ENCODE measurements at places on chromosomes 5 and 9.

- DNase-seq, result no peak
These were observed 53.2 kb downstream of the MSX2 start for GRCh38 chr5:174777583-174777982.

- DNase-seq, result no peak
These were observed 20.0 kb upstream of the GDNF start for GRCh38 chr5:37859805-37860204.

DNA sequence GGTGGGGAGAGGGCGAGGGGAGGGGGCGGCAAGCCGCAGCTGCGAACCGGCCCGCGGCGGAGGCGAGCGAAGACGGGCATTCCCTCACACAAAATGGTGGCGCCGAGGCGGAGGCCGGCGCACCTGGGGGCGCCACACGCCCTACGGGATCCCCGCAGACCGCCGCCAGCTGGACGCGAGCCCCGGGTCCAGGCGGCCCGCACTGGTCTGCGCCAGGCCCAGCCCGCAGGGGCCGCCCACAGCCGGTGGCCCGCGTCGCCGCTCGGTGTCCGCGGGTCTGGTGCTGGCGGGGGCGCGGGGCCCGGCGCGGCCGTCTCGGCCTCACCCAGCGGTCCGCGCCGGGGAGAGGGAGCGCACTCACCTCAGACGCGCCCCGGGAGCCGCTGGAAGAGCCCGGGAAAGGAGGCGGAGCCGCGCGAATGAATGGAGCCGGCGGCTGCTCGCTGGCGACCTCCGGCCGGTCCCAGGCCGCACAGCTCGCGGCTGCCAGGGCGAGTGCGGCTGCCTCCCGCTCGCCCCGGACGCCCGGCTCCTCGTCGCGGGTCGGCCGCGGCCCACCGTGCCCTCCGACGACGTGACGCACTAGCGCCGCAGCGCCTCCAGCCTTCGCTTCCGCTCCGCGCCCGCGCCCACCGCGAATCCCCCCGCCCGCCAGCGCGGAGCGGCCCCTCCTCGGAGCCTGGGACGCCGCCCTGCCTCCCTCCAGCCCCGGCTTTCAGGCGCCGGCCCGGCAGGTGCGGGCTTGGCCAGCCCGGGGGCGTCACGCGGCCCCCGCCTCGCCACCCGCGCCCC lies at the start of gene FAM169A:
Gene FAM169A, minus strand, starts transcription at position 584 of the 792 bp plus-strand sequence. CDS start 24,711 bp downstream, outside the sequence.
- peak; percentile 49 for DNase-seq

- DNase-seq, result peak; percentile 51
These were observed 76.4 kb downstream of the TTLL11 start for GRCh38 chr9:122016744-122017143.

GRCh38 chr5:113776168-113776567 lies 262.7 kb downstream of the YTHDC2 start:
- DNase-seq, result no peak

- DNase-seq, result no peak
These were observed 9.3 kb upstream of the TEX48 start for GRCh38 chr9:114691046-114691955.

- DNase-seq, result no peak
These were observed 151.0 kb upstream of the TBC1D2 start for GRCh38 chr9:98406469-98406868.

DNA sequence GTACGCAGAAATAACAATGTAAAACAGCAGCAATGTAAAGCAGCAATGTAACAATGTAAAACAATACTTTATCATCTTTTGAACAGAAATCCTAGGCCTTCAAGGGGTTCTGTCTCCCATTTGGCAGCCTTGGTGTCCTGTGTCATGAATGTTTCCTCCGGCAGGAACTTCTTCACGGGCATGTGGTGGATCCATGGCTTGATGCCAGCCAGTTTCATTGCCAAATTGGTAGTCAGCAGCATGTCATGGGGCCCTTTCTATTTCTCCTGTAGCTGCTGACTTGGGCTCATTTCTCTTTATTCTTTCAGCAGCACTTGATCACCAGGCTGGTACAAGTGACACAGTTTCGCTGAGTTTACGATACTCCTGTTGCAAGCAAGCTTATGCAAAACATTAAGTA lies 275.3 kb downstream of the HTR1A start:
- DNase-seq, result no peak

DNA sequence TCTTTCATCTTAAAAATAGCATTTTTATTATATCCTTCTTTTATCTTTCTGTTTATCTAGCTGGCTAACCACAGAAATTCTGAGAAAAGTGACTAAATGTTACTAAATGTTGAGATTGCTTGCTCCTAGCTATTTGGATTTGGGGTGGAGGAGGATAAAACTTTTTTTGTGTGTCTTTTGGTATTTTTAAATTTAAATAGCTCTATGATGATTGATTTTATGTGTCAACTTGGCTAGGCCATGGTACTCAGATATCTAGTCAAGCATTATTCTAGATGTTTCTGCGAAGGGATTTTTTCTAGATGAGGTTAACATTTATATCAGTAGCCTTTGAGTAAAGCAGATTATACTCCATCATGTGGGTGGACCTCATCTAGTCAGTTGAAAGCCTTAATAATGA lies 75.0 kb downstream of the GCNT1 start:
- DNase-seq, result no peak

GRCh38 chr9:100700689-100701318 lies 122.9 kb downstream of the CAVIN4 start:
- peak; percentile 44 for DNase-seq

- DNase-seq, result no peak
These were observed 12.5 kb downstream of the SMARCA2 start for GRCh38 chr9:2027543-2028160.

GRCh38 chr9:103169798-103170197 lies 174.7 kb downstream of the CYLC2 start:
- no peak for DNase-seq

- peak; percentile 47 for DNase-seq
These were observed 36.4 kb upstream of the UBQLN1 start for GRCh38 chr9:83744206-83744605.

- no peak for DNase-seq
These were observed 535.3 kb downstream of the EFNA5 start for GRCh38 chr5:107135391-107135790.

- DNase-seq, result peak; percentile 78
These were observed 71.3 kb downstream of the GLIS3 start for GRCh38 chr9:4228606-4229005.

GRCh38 chr9:86452201-86452828 lies 98.1 kb upstream of the TUT7 start:
- peak; percentile 25 for DNase-seq

DNA sequence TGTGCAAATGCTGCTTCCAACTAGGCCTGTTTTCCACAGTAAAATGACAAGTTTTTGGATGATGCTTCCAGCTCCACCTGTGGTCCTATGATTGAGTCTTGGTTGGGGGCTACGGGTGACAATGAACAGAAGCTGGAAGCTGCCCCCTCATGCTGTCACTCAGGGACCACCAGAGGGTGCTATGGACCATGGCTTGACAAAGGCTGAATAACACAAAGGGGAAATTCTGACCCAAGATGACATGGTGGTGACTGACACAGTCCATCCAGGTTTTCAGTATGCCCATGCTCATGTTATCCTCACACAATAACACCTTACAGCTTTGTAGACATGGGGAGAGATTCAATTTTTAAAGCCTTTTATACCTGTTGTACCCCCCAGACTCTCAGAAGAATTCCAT lies 23.9 kb upstream of the SAP30L start:
- DNase-seq, result no peak

GRCh38 chr5:63351164-63351563 lies 611.1 kb downstream of the HTR1A start:
- DNase-seq, result no peak

- no peak for DNase-seq
These were observed 65.6 kb downstream of the ANXA2R start for GRCh38 chr5:42974536-42974935.

DNA sequence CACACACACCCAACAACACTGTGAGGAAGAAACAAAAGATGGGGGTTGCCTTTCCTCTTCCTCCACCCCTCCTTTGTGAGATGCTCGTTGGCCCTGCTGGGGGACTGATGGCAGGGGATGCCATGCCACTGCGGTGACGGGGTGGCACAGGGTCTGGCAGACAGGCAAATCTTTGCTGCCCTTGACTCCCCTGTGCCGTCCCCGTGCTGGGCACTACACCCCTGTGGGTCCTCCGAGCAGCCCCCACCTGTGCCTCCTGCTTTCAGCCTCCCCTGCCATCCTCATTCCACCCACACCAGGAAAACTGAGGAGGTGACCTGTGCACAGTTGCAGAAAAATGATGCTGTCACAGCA lies 40.2 kb upstream of the IER5L start:
- no peak for DNase-seq

GRCh38 chr5:116572350-116573278 lies 2.0 kb downstream of the SEMA6A start:
- DNase-seq, result peak; percentile 69

- no peak for DNase-seq
These were observed 32.2 kb upstream of the STRBP start for GRCh38 chr9:123300554-123300953.

DNA sequence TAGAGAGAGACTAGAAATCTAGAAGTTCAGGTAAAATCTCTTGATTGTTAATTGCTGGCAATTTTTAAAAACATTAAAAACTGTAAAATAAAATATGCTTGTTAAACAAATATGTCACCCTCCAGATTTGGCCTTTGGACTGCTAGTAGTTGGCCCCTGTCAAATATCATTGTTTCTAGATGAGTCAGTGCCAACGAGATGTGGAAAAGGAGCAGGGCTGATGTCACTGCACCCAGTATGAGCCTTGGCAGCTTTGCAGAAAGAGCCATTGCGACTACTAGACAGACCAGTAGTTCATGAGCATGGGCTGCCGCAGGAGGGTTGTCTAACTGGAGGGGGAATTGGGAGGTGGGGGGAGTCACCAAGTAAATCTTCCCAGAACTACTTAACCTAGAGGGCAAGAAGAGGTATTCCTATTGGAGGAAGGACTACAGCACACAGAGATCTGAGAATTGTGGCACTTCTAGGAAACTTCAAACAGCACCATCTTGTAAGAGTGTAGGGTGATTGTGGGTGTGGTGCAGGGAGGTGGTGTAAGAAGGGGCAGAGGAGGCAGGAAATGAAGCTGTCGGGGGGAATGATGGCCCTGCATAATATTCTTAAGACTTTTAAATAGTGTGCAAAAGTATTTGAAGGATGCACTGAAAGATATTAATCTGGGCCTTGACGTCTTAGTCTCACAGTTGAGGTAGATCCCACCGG lies 7.1 kb upstream of the DOCK2 start:
- DNase-seq, result no peak
